ENCODE measurements at places on chromosomes 13 and 19.

DNA sequence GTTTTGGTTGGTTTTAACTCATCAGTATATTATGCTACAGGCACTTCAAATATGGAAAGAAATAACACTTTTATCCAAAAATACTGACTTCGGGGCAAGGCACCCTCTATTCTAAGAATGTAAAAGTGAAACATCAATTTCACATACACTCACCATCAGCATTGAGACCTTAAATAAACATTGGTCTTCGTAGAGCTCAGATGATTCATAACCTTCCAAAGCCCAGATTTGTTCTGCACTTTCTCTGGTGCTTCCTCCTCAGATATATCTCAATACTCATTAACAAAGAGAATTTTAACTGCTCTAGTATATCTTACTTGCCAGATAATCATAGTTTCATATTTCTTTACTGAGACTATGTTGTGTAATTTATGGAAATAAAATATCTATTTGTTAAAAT lies 794.3 kb downstream of the LIG4 start:
- no peak for DNase-seq

DNA sequence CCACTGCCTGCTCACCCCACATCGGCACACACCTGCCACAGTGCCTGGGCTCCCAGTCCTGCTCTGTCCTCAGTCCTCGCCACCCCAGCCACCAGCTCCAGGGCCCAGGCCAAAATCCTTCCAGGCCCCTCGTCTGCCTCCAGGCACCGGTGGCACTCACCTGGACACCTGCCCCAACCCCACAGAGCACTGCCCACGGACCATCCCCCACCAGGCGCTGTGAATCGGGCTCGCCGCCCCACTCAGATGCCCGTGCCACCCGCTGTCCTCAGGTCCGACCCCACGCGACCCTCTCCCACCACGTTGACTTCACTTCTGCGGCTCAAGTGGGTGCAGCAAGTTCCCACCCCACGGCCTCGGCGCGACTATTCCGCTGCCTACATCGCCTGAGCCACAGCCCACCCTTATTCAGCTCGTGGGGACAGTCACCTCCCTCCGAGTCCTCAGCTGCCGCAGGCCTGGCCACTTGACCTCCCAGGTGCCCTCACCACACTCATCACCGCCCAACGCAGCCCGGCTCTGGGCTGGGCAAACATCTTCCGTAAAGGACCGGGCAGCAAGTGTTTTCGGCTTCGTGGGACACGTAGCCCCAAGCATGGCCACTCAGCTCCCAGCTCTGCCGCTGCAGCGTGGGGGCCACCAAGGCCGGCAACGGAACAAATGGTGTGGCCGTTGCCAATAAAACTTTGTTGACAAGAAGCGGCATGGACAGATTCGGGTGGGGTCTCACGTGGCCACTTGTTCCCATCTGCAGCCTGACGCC lies 5.7 kb downstream of the PIP5K1C start:
- no peak for DNase-seq

DNA sequence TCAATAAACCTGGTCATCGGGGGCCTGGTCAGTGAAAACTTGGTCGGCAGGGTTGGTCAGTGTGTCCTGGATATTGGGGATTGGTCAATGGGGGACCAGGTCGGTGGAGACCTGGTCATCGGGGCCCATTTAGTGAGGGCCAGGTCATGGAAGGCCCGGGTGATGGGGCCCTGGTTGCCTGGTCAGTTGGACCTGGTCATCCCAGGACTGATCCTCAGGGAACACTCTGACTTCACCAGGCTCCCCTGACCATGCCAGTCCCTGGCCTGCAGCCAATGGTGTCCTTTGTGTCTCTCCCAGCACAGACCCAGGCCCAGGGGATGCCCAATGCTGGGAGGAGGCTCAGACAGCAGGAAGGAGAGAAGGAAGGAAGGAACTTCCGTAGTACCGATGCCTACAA lies 42.1 kb upstream of the TPM4 start:
- DNase-seq, result no peak

GRCh38 chr13:114108141-114108761 lies 24.2 kb downstream of the RASA3 start:
- no peak for DNase-seq
